Neural progenitor cell (in vitro differentiated cells): ENCODE measurements at places on chromosomes 3 and 15. TPM values are rescaled to one million over a fixed set of nuclear protein-coding genes. Genes with fewer than 3 reads are reported as not detected.

The CCDC33 gene
- total RNA-seq, result 1.9 TPM in 1 of 2 replicates, not detected in the other

The A4GNT gene
- total RNA-seq, result not detected in 2 replicates

The PPM1L gene
- total RNA-seq, result 16.5 and 25.2 TPM in 2 replicates

The GRAMD1C gene
- total RNA-seq, result 10.7 and 12.2 TPM in 2 replicates

The DIS3L gene
- total RNA-seq, result 37.4 and 53.8 TPM in 2 replicates

The DPH6 gene
- 27.2 and 41.1 TPM in 2 replicates for total RNA-seq

The C3orf33 gene
- total RNA-seq, result 7.7 and 13.5 TPM in 2 replicates

The CRABP1 gene
- 320 and 454 TPM in 2 replicates for total RNA-seq

The DAZL gene
- 3.2 and 4.7 TPM in 2 replicates for total RNA-seq
